ENCODE measurements at places on chromosomes 2 and 18.
A peak's percentile ranks its signal among the peaks of the same experiment; 100 is the strongest.

- no peak for DNase-seq
Observed at GRCh38 chr2:143581134-143581533, 451.9 kb downstream of the ARHGAP15 start.

- no peak for DNase-seq
Observed at GRCh38 chr18:4807604-4808293, 352.6 kb upstream of the DLGAP1 start.

DNA sequence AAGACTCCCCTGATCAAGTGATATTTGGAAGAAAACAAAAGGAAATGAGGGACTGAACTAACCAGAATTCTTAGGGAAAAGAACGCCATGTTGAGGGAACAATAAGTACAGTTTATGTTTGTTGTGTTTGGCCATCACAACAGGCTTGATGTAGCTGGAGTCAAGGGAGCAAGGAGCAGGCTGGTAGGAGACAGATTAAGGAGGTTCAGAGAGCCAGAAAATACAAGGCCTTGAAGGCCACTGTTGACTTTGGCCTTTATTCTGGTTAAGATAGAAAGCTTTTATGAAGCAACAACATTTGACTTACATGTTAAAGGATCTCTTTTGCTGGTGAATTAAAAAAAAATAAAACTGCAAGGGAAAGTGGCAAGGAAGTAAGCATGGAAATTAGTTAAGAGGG lies 754.1 kb upstream of the SLC8A1 start:
- DNase-seq, result no peak

- peak; percentile 34 for DNase-seq
Observed at GRCh38 chr2:43078781-43079755, 147.3 kb downstream of the ZFP36L2 start.

GRCh38 chr2:209900638-209901037 lies 101.8 kb upstream of the RPE start:
- no peak for DNase-seq

- no peak for DNase-seq
Observed at GRCh38 chr2:46780411-46780800, 135.2 kb downstream of the MCFD2 start.

GRCh38 chr2:172996387-172996961 lies 79.2 kb upstream of the MAP3K20 start:
- DNase-seq, result no peak

- DNase-seq, result no peak
Observed at GRCh38 chr18:77073336-77074093, 59.1 kb downstream of the MBP start.

GRCh38 chr2:43268066-43268953 lies 41.9 kb upstream of the ZFP36L2 start:
- no peak for DNase-seq

DNA sequence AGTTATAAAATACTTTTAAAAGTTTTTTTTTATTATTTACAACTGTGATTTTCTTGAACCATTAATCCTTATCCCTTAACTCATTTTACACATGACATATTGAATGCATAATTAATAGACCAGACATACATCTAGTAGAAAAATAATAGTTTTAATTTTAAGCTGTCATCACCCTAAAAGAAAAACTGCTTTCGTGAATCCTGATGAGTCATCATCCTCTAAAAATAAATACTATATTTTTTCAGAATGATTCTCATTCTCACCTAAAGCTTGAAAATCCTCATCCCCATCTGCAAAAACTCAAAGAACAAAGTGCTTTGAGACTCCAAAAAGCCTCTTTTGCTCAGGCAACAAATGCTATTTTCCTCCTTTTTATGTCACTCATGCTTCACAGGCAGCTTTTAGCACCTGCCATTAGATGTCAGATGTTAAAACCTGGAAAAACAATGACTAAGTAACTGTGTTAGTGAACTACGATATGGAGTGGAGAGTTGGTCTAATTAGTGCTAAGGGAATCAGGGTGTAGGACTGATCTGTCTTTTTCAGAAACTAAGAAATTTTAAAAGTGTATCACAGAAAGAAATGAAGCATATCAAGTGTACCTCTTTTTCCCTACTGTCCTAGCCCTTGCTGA lies 297.6 kb downstream of the TMX3 start:
- peak; percentile 42 for DNase-seq

- DNase-seq, result no peak
Observed at GRCh38 chr2:74748665-74749064, 85.3 kb upstream of the HK2 start.

Data from choroid plexus epithelial cell (primary cell).